ENCODE measurements at places on chromosomes 16 and 17.

- no peak for DNase-seq
Measured at GRCh38 chr17:77948690-77949114, 9.8 kb upstream of the TNRC6C start.

- no peak for DNase-seq
Measured at GRCh38 chr17:17114592-17115225, 72.5 kb downstream of the MPRIP start.

DNA sequence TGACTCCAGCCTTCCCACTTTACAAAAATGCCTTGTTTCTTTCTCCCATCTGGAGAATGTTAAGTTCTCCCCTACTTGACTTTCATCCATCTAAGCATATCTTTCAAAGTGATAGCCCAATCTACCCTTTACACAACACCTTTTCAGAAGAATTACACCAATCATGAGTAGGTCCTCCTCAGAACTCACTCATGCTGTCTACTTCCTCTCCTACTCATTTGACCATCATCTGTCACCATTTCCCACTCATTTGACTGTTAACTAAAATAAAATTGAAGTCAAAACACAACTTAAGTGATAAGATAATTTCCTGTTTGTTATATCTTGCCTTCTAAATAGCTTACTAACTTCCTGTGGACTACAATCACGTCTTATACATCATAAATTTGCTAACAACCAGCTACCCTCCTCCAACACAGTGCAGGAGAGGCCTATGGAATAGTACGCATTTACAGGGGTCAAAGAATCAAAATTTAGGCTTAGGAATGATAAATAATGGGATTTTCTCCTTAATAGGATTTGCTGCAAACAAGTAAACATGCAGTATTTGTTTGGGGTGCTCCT, 16.1 kb downstream of the KCNJ16 start:
- no peak for DNase-seq

GRCh38 chr17:81075307-81075706, 40.4 kb downstream of the BAIAP2 start:
- no peak for DNase-seq

- DNase-seq, result no peak
Measured at GRCh38 chr17:78428836-78429617, 50.6 kb downstream of the PGS1 start.

DNA sequence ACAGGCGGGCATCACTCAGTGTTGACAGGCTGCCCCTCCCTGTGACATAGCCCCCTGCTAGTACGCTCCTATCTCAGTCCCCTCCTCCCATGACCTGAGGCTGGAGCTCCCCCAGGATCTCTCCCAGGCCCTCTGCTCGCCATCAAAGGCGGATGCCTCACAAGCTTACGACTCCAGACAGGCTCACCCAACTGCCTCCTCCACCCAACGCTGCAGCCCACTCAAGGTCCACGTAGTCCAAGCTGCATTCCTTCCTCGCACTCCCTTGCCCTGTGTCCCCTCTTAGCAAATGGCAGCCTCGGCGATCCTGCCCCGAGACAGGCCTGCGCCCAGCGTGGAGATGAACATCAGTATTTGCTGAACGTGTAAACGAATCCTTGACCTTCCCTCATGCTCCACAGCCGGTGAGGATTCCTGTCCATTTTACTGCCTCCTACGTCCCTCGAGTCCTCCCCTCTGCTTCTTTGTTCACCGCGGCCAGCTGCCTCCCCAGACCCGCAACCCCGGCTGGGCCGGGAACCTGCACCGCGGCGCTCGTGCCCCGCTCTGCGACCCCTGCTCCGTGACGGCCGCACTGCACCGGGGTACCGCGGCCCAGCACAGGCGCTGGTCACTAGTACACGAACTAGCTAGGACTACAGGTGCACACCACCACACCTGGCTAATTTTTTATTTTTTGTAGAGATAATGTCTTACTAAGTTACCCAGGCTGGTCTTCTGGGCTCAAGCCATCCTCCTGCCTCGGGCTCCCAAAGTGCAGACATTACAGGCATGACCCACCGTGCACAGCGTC, 838 bp upstream of the TMEM97 start:
- DNase-seq, result no peak

GRCh38 chr17:49545806-49546545, 29.7 kb upstream of the NXPH3 start:
- no peak for DNase-seq

DNA sequence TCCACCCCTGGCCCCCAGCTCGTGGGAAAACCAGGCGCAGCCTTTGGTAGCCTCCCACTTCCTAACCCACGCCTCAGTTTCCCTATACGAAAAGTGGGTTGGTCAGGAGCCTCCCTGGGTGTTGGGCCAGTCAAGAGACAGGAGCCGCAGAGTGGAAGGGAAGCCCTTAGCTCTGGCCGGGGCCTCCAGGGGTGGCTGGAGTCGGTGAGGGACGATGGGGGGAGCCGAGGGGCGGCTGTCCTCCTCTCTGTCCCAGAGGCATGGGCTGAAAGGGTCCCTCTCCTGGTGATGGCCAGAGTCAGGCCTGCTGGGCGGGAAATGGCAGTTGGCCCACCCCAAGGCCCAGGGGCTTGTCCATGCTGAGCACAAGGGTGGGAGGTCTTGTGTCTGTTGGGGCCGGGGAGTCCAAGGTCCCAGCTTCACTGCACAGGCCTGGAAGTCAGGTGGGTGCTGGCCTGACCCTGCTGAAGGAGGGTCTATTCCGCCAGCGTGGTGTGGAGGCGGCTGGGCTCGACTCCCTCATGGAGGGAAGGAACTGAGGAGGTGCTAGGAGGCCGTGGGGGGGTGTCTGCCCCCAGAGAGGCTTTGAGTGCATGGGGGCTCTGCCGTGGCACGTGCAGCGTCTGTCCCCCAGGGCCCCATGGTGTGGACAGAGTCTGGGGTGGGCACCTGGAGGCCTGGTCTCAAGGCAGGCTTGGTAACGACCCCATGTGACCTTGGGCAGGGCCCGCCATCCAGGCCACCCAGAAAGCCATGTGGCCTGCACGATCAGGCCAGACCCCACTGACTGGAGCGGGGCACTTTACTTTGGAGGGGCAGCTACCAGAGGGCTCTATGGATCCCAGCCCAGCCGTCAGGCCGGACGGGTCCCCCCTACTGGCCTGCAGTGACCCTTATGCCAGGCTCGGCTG, 1.1 kb downstream of the SLC16A3 start:
- DNase-seq, result no peak

Measured in T-helper 1 cell (primary cell).